ENCODE measurements at places on chromosomes 2 and 18.

DNA sequence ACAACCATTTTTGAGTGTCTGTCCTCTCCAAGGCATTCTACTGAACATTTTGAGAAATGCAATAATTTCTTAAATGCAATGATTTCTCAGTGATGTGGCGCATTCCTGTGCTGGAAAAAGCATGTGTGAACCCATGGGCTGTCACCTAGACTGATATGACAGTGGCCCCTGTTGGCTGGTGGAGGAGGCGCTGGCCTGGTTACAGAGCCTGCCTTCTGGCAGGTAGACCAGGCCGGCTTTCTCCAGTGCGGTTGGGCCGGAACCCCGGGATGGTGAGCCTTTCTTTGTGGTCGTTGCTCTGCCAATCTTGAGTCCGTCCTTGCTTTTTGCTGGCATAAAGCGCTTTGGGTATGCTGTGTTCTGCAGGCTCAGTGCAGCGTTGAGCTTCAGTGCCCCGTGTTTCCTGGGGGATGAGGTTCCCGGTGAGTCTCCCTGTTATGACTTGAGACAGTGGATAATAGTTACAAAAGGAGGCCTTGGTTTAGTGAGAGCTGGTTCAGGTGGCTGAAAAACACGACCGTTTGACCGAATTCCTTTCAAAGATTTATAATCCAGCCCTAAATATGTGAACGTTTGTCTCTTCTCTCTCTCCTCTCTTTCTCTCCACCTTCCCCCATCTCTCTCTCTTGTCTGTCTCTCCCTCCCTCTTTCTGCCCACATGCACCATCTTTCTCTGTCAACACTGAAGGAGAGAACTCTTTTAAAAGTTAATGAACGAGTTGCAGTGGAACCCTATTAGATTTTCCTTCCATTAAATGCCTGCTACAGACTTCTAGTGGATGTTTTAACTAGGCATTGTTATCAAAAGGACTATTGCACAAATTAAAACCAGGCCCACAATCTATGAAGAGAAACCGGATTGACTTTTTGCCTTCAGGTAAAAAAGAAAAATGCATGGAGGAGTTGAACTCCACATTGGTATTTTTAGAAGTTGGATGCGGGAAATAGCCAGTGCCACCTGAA is 34.0 kb downstream of the TSHZ1 start:
- no peak for DNase-seq

DNA sequence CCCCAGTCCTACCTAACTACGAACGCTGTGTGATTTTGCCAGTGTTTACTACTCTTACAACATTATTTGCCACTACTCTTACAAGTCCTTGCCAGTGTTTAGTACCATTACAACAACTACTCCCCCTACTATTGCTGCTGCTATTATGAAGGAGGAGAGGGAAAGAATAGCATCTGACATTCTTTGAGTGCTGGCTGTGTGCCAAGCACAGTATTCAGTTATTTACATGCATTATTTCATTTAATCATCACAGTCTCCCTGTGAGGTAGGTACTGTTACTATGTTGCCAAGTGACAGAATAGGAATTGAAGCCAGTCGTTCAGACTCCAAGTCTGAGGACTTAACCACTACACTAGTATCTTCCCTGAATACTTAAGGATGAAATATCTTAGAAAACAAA is 185.9 kb upstream of the FOSL2 start:
- DNase-seq: no peak

- no peak for DNase-seq
Observed at GRCh38 chr2:29423061-29423666, 307.9 kb downstream of the CLIP4 start.

DNA sequence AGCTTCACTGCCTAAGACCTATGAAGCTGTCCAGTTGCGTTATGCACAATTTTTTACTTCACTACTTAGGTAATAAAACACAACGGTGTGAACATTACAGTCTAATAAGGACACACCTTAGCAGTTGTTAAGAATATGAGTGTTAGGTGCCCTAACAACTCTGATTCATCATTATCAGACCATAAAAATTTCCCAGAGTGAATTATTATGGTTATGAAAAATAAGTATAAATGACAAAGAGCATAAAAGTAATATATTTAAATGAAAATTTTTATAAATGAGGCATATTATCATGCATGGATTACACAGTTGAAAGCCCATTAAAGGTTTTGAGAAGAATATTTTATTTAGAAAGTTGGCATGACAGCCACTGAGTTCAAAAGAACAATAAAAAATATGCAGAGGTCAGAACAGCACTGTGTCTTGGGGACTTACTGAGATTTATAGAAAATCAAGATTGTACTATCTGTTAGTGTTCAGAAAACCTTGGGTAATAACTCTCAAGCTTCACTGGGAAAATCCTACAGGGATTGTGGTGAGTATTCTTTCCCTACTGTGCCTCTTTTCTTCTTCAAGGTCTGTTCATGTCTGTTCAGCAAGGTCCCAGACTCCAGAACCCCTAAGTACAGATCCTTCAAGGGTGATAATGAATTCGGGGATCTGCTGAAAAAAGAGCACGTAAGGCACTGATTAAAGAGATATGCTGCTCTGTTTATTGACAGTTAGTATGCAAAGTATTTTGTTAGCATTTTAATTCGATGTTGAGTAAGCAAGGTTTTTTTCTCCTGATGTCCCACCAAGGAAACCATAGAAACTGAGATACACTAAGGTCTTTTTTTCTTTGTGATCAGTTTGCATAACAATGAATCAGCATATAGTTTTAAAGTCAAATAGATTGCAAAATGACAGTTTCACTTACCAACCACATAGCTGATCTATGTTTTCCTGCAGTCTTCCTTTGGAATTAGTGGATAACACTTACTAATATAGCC is 250.0 kb downstream of the DSEL start:
- DNase-seq: no peak

DNA sequence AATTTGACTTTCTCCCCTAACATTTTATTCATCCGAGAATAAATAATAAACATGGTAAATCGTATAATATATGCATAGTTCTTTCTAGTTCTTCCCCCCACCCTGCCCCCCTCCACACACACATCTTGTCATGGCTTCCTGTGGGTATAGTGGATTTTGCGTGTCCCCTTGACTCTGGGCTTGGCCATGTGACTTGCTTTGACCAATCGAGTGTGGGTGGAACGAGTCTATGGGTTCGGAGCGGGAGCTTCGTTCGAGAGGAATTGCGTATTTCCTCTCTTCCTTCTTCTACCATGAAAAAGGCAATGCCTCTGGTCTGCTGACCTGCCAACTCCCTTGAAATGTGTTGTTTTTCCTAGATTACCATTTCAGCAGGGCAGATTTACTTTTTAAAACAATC is 175.2 kb downstream of the LTBP1 start:
- DNase-seq: no peak

GRCh38 chr18:59910967-59911366 is 11.2 kb downstream of the PMAIP1 start:
- DNase-seq: no peak

Measured in stimulated activated CD8-positive, alpha-beta memory T cell treated with anti-CD3 and anti-CD28 coated beads, Interleukin-7, amount 100 ng/mL, for 1 hour (primary cell).